ENCODE measurements at places on chromosomes 2 and 18.

- no peak for DNase-seq
Observed at GRCh38 chr18:10973567-10974203, 175.7 kb downstream of the PIEZO2 start.

GRCh38 chr2:69918401-69918800 lies 3.5 kb downstream of the MXD1 start:
- no peak for DNase-seq

DNA sequence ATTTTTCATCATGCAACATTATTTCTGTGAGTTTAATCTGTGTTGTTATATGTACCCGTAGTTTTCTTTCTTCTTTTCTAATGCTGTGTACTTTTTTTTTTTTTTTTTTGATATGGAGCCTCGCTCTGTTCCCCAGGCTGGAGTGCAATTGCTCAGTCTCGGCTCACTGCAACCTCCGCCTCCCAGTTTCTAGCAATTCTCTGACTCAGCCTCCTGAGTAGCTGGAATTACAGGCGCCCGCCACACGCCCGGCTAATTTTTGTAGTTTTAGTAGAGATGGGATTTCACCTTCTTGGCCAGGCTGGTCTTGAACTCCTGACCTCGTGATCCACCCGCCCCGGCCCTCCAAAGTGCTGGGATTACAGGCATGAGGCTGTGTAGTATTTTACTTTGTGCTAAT lies 155.4 kb downstream of the GALR1 start:
- DNase-seq = no peak

GRCh38 chr2:211161236-211161635 lies 604.8 kb downstream of the CPS1 start:
- DNase-seq = no peak
